ENCODE measurements at places on chromosomes 7 and 10.

GRCh38 chr10:36789974-36790373 is 335.4 kb upstream of the ANKRD30A start:
- no peak for DNase-seq

GRCh38 chr10:75028748-75029147 is 82.7 kb upstream of the SAMD8 start:
- DNase-seq = no peak

GRCh38 chr7:37429435-37429791 is 19.3 kb downstream of the ELMO1 start:
- no peak for DNase-seq

GRCh38 chr7:29281782-29282541 is 87.4 kb downstream of the CHN2 start:
- peak; percentile 34 for DNase-seq

GRCh38 chr7:65285906-65286864 is 87.5 kb upstream of the ZNF92 start:
- no peak for DNase-seq

DNA sequence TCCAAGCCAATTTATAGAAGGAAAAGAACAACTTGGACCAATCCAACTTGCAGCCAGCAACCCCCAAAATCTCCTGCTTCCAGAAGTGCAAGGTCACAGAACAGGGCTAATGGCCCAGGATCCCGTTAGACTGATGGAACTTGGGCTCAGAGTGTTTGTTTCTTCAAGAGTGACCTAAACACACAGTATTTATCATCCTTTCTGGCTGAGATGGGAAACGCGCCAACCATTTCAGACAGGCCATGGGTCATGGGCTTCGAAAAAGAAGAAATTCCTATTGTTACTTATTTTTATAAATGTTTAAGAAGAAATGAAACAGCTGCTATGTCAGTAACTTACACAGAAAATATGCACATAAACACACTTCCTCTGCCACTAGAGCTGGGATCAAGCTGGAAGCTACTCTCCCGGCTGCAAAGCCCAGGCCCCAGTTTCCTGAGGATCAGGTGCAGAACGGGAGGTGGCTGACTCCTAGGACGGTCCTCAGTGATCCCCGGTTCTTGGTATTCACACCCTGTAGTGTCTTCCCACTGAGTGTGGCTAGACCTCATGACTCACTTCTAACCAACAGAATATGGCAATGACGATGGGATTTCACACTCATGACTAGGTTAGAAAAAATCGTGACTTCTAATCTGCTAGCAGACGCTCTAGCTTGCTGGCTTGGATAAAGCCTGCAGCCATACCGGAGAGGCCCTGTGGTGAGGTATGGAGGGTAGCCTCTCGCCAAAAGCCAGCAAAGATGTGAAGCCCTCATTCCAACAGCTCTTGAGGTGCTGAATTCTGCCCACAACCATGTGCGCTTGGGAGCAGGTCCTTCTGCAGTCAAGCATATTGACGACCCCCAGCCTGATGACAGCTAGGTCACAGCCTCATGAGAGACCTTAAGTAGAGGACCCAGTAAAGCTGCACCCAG is 60.2 kb downstream of the CHST15 start:
- DNase-seq = no peak

GRCh38 chr7:27553273-27553672 is 109.4 kb downstream of the HIBADH start:
- no peak for DNase-seq

GRCh38 chr10:29280488-29280840 is 8.4 kb upstream of the LYZL1 start:
- no peak for DNase-seq

- DNase-seq = no peak
Measured at GRCh38 chr7:2564970-2565540, 6.3 kb downstream of the IQCE start.

- DNase-seq = peak; percentile 29
Measured at GRCh38 chr10:121437596-121437995, 160.6 kb downstream of the FGFR2 start.

- no peak for DNase-seq
Measured at GRCh38 chr10:91316486-91316885, 93.7 kb upstream of the HECTD2 start.

DNA sequence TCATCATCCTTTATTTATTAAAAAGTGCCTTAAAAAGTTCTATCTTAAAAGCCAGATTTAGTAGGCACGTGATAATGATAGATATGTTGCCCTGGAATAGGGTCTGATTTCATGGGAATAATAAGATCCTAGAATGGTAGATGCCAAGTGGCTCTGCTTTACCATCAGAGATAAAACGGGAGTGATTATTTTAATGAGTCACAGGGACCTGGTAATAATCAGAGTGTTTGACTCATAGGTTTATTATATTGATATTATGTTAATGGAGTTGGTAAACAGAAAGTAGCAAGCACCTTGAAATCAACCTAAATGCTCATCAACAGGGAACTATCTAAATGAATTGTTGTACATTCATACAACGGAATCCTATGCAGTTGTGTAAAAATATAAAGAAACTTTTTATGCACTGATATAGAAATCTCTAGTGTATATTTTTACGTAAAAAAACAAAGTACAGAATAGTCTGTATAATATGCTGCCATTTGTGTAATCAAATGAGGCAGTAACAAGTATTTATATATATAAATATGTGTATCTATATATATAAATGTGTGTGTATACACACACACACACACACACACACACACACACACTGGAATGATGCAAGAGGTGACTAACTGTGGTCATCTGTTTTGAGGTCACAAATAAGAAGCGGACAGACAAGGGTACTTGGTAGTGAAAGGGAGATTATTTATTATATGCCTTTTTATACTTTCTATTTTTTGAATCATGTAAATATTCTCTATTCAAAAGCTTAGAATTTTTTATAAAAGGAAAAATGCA is 78.6 kb upstream of the DYNC1I1 start:
- no peak for DNase-seq

- no peak for DNase-seq
Measured at GRCh38 chr7:57300747-57301146, 149.2 kb upstream of the ZNF716 start.

GRCh38 chr10:125035588-125036295 is 93.8 kb downstream of the ZRANB1 start:
- no peak for DNase-seq

- DNase-seq = no peak
Measured at GRCh38 chr10:120749072-120749471, 102.1 kb upstream of the WDR11 start.

DNA sequence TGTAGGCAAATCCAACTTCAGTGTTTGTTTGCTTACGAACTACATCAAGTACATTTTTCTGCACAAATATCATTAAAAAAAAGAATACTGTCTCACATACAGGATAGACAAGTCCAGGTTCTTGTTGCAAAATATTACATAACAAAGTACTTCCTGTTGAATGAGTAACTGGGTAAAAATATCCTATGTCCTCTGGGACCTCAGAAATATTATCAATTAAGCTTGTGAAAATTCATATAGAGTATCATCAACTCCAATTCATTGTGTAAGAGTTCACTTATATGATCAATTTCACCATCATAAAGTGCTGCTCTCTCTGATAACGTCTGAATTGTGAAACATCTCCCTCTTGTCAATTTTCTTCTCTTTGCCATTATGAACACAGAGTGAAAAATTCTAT is 22.6 kb downstream of the HERC4 start:
- DNase-seq = no peak

- no peak for DNase-seq
Measured at GRCh38 chr7:45898222-45898621, 9.9 kb downstream of the IGFBP1 start.

DNA sequence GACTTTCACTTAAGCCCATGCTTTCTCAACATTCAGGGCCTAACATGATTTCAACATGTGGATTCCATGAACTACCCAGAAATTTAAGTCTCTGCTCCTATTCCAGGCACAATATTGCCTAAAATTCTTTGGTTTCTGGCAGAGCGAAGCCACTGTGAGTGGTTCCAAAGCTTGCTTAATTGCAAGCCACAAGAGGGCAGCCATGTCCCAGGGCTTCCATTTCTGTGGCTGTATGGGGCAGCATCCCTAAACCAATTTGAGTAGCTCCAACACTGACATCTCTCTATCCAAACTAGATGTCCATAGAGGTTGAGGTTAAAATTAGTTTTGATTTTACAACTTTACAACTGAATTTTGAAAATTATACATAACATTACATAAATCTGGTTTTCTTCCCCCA is 56.3 kb upstream of the MDFIC start:
- peak; percentile 30 for DNase-seq

GRCh38 chr7:69906283-69906995 is 308.2 kb downstream of the AUTS2 start:
- peak; percentile 21 for DNase-seq

DNA sequence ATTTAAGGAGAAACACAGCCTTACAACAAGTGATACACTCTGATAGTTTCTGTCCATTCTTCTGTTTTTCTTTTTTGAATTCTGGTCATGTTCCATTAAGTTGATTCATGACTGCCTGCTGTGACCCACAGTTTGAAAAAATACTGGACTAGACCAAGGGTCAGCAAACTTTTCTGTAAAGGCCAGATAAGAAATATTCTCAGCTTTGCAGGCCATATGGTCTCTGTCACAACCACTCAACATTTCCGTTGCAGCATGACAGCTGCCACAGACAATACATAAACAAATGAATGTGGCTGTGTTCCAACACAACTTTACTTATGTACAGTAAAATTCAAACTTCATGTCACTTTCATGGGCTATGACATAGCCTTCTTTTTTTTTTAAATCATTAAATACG is 156.7 kb downstream of the PLXNA4 start:
- no peak for DNase-seq

GRCh38 chr10:91049296-91049987 is 128.6 kb upstream of the ANKRD1 start:
- DNase-seq = no peak

DNA sequence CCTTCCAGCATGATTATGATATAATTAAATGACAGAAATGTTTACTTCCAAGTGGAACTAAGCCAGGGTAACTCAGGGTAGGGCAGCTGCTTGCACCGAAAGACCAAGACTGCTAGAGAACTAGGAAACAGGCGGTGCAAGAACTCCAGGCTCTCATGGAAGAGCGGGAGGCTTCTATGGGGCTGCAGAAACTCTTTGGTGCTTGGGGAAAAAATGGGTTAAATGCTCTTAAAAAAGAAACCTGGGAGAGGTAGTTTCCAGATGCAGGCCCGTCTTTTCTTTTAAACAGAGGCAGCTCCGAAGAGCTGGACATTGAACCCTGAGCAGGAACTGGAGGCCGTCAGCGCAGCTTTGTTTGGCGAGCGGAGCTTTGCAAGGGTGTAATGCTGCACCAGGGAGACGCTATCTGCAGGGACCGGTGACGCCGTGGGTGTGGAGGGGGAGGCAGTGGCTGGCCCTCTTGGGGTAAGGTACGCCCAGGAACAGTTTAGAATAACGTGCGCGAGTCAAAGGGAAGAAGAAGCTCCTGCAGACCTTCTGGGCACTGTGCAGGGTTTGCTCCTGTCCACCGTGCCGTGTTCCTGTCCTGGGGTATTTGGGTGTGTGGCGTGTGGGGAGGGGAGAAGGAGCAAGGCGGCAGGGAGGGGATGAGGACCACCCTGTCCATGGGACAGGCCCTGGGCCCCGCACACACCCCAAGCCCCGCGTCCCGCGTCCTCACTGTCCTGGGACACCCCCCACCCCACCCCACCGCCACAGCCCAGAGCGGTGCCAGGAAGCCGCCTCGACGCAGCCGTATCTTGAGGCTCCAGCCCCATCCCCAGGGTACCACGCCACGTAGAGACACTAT is 59.0 kb downstream of the EGFR start:
- no peak for DNase-seq

GRCh38 chr10:63423494-63423893 is 42.3 kb downstream of the JMJD1C start:
- no peak for DNase-seq

DNA sequence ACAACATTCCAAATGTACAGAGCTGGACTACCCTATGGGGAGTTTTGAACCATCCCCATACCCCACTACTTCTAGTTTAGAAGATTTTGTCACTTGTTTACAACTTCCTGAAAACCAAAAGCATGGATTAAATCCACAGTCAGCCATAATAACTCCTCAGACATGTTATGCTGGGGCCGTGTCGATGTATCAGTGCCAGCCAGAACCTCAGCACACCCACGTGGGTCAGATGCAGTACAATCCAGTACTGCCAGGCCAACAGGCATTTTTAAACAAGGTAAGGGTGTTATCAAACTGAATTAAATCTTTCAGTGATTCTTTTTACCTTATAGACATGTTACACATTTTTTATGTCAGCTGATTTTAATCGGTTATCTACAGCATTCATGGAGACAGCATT is 41.5 kb downstream of the AHR start:
- no peak for DNase-seq

- no peak for DNase-seq
Measured at GRCh38 chr10:130550952-130551674, 414.9 kb downstream of the GLRX3 start.

DNA sequence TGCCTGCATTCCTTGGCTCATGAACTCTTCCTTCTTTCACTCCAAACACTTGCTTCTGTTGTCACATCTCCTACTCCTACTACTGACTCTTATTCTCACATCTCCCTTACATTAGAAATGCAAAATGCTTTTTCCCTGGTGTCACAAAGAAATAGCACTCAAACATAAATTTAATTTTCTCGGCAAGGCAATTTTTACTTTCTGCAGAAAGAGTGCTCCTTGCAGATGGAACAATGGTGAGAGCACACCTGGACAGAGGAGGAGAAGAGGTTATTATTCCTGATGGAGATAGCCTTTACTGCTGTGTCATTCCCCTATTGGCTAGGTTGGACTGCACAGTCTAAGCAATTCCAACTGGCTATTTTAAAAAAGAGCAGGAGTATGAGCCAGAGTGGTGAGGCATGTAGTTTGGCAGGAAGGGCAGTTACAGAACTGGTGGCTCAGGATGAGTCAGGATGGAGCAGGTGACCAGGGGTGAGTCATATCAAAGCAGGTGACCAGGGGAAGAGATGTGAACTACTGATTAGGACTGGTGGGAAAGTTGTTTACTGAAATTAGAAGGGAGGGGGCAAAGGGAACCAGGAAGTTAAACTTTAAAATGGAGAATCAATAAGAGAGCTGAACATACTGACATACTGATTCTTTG is 52.9 kb downstream of the CYP2C9 start:
- no peak for DNase-seq

- DNase-seq = no peak
Measured at GRCh38 chr10:71782221-71782916, 9.0 kb upstream of the VSIR start.

- no peak for DNase-seq
Measured at GRCh38 chr7:148296994-148297644, 293.4 kb upstream of the C7orf33 start.
